Effector CD4-positive, alpha-beta T cell (primary cell): ENCODE measurements at places on chromosomes 1 and 21.

GRCh38 chr21:44269090-44269489, 7.4 kb upstream of the DNMT3L start:
- DNase-seq: no peak

GRCh38 chr1:95207223-95207935, 26.6 kb upstream of the RWDD3 start:
- no peak for DNase-seq

DNA sequence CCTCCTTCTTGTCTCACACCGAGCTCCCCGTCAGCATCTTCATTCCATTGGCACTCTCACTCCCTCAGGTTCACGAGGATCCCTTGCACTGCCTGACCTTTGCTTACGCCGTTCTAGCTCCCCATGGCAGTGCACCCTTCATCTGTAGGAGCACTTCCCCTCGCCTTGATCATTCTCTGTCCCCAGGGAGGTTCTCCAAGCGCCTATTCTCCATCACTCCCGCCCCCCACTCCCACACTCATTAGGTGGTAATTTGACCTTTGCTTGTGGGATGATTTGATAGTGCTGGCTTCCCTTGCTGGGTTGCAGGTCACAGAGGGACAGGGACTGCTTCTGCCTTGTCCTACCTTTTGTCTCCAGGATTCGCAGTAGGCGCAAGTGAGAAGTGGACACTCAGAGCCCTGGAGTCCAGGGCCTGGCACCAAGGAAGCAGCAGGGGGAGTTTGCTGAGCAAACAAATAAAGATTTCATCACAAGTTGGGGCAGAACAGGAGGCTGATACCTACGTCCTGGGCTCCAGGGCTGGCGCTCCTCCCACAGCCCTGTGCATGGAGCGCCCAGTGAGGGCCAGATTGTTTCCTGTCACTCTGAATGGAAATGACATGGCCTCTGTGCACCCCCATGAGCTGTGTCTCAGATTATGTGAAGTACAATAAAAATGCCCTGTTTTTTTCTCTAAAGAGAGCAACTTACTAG, 82.0 kb upstream of the RUNX3 start:
- no peak for DNase-seq

GRCh38 chr1:61808968-61809367, 66.7 kb downstream of the PATJ start:
- no peak for DNase-seq

GRCh38 chr1:59776960-59777852, 37.5 kb upstream of the HOOK1 start:
- no peak for DNase-seq

DNA sequence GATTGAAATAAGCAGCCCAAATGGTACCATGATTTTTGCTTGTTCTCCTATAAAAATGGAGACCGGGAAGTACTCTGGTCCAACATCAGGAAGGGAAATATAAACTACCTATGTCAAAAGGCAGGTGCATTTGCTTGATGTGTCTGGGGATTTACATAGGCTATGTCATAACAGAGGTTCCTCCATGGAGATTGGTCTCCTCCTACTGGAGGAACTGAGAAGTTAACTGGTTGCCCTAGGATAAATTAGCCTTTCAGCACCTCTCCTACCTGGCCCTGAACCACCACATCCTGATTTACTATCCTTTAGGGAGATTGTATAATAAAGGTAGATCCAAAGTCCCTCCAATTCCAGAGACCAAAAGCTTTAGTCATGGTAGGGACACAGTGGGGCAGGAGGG, 1109.3 kb upstream of the B3GALT2 start:
- DNase-seq: peak; percentile 15

DNA sequence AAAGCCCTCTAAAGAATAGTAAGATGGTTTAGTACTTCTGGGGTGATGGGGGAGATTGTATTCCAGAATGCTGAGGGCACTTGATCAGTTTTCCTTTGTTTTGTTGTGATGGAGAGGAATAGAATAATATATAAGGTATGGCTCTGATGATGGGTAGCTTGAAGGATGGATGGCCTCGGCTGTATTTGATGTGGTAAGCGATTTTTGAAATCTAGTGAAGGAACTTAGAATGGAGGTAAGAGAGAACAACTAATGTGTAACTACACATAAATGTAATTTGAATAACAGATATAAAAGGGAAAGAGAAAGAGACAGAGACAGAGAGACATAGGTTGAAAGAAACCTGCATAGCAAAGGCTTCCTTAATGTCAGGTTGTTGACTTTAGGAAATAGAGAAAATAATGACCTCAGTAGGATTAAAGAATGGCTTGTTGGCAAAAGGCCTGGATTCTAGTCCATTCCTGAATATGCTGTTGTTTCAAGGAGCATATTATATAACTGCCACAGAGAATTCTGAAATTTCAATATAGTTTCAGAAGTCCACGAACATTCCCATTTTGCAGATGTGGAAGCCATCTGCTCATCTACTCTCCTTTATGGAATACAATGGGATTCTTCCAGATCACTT, 58.7 kb downstream of the NIBAN1 start:
- DNase-seq: no peak
